Hypothalamus (tissue), 51 donors: ENCODE measurements at places on chromosomes 3 and 15.
A peak's percentile ranks its signal among the peaks of the same experiment; 100 is the strongest.

GRCh38 chr15:36814708-36815107 is 235.3 kb downstream of the CDIN1 start:
- no peak for DNase-seq

GRCh38 chr3:171121801-171122200 is 95.3 kb upstream of the SLC2A2 start:
- DNase-seq, result no peak

- DNase-seq, result no peak
Observed at GRCh38 chr3:56144805-56145204, 323.5 kb downstream of the ERC2 start.

DNA sequence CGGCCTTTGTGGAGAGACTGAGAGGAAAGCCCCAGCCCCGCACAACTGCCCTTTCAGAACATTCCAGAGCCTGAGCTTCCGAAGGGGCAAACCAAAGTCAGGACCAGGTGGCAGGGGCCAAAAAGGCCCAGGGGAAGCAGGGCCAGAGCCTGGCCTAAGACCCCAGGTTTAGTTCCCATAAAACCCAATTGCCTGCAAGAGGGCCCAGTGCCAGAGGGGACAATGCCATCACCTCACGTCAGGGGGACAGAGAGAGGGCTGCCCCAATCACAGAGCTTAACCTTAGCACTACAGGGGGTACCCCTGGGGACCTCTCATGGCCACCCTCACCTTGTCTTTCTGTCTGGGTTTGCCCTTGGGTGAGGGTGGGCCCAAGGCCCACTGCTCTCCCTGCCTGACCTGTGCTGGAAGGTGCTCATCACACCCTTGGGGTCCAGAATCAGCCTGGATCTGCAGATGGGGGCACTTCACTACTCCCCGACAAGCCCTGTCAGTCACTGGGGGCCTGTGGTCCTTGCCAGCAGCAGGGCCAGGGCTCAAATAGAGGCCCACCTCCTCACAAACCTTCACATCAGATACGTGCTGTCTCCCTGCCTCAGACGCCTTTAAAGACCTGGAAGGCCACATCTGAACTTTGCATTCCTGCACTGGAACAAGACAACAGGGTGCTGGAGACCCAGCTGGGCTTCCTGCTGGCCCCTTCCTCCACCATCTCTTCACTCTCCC is 3.8 kb downstream of the CALML4 start:
- no peak for DNase-seq

- peak; percentile 91 for DNase-seq
Observed at GRCh38 chr15:75043509-75044257, 20.3 kb downstream of the PPCDC start.

DNA sequence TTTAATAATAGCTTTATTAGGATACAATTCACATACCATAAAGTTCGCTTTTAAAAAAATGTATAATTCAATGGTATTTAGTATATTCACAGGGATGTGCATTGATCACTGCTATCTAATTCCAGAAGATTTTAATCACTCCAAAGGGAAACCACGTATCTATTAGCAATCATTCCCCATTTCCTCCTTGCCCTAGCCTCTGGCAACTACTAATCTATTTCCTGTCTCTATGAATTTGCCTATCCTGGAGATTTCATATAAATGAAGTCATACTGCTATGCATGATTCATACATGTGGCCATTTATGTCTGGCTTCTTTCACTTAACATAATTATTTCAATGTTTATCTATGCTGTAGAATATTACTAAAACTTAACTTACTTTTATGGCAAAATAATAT is 32.0 kb upstream of the CASR start:
- no peak for DNase-seq

GRCh38 chr15:50009634-50010033 is 109.4 kb downstream of the ATP8B4 start:
- DNase-seq, result no peak

- no peak for DNase-seq
Observed at GRCh38 chr3:51982352-51982837, 940 bp upstream of the ACY1 start.
